ENCODE measurements at places on chromosomes 6 and 20.

DNA sequence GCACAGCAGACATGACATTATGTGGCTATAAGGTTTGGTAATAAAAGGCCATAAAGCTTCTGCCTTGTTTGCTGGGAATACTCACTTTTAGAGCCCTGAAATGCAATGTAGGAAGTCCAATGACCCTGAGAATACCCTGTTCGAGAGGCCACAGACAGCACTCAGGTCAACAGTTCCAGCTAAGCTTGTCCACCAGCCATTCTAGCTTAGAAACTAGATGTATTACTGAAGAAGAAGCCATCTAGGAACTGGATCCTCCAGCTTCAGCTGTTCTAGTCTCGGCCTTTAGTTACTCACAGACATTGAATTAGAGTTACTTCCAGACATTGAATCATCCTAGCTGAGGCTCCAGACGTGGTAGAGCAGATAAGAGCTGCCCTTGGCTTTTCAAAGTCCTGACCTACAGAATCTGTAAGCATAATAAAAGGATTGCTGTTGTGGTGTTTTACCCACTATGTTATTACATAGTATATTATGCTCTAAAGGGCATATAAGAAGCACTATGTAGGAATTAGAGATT lies 84.9 kb downstream of the MMS22L start:
- no peak for DNase-seq

DNA sequence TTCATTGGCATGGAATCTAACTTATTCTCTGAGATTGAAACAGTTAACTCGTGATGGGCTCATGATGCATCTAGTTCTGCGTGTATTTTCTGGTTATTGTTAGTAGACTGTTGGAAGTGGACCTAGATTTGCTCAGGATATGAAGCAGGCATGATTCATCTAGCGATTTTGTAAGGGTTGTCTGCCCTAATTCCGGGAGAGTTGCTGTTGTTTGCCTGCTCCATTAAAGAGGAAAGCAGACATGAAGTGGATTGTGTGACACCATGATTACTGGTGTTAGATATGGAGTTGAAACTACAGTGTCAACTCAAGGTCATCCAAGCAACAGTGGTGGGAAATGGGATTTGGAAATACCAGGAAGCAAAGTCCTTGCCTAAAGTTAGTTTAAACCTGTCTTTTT lies 41.0 kb downstream of the SOX4 start:
- DNase-seq, result no peak

DNA sequence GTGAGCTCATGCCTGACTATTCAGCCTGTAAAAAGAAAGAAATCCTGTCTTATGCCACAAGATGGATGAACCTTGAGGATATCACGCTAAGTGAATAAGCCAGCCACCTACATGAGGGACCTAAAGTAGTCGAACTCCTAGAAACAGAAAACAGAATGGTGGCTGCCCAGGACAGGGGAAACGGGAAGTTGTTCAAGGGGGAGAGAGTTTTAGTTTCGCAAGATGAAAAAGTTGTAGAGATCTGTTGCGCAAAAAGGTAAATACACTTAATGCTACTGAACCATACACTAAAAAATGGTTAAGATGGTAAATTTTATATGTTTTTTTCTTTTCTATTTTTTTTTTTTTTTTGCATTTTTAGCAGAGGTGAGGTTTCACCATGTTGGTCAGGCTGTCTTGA lies 74.1 kb upstream of the RALY start:
- DNase-seq, result no peak

DNA sequence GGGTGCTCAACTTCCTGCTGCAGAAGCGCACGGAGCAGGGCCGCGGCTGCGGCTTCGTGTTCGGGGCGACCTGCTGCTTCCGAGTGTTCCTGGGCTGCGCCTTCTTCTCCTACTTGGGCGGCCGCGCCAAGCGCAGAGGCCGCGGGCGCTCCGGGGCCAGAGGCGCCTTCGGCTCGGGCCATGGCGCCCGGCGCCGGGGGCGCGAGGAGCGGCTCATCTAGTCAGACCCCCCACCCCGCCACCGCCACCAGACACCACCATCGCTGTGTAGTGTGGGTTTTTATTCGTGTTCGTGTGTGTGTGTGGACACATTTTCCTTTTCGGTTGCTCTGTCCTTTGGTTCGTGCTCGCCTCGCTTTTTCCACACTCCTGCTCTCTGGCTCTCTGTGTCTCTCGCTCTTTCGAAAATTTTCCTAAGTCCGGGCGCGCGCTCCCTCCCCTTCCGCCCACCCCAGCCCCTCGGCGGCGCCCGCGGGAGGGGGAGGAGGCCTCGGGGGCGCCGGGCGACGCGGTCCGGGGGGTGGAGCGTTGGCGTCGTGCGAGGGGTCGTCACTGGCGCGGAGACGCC lies 38.1 kb downstream of the GNAS start:
- DNase-seq, result peak; percentile 41

DNA sequence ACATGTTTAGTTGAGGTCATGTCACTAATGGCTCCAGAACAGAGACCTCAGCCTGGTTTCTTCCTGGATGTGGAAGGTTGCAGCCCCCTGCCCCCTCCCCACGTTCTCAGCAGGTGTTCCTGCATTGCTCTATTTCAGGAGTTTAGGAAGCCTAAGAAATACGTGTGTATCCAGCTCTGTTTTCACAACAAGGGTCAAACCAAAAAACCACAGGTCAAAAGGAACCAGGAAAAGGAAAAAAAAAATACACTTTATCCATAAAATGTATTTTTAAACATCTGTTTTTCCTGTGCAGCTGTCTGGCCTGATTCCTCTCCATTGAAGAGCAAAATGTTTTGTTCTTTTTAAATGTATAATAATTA lies 107.9 kb upstream of the PLEKHG1 start:
- no peak for DNase-seq

DNA sequence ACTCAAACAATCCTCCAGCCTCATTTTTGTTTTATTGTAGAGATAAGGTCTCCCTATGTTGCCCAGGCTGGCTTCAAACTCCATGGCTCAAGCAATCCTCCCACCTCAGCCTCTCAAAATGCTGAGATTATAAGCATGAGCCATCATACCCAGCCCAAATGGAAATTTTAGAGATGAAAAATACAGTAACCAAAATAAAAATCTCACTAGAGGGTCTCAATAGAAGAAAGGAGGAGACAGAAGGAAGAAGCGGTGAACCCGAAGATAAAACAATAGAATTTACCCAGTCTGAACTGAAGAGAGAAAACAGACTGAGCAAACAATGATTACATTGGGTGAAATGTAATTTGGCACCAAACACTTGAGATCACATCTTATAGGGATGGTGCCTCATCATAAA lies 16.7 kb upstream of the OLIG3 start:
- DNase-seq, result no peak

DNA sequence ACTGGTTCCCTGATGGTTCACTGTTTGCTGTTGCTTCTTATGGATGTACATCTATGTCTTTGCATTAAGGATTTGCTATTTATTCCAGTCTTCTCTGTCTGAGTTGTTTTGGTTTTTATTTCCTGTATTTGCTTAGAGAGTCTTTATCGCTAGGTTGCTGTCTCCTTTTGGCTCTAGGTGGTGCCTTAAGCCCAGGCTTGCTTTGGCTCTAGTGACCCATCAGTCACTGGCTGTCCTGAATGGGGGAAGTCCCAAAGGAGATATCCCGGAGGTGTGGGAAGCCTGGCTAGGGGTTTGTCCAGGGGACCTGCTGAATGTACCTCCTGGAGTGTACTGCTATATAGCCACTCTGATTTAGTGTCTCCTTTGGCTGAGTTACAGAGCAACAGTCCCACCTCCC lies 53.4 kb downstream of the MCHR2 start:
- no peak for DNase-seq

- DNase-seq, result no peak
These were observed 8.3 kb downstream of the RIPOR2 start for GRCh38 chr6:24927277-24927955.

- DNase-seq, result no peak
These were observed 12.2 kb upstream of the VNN1 start for GRCh38 chr6:132725947-132726607.

DNA sequence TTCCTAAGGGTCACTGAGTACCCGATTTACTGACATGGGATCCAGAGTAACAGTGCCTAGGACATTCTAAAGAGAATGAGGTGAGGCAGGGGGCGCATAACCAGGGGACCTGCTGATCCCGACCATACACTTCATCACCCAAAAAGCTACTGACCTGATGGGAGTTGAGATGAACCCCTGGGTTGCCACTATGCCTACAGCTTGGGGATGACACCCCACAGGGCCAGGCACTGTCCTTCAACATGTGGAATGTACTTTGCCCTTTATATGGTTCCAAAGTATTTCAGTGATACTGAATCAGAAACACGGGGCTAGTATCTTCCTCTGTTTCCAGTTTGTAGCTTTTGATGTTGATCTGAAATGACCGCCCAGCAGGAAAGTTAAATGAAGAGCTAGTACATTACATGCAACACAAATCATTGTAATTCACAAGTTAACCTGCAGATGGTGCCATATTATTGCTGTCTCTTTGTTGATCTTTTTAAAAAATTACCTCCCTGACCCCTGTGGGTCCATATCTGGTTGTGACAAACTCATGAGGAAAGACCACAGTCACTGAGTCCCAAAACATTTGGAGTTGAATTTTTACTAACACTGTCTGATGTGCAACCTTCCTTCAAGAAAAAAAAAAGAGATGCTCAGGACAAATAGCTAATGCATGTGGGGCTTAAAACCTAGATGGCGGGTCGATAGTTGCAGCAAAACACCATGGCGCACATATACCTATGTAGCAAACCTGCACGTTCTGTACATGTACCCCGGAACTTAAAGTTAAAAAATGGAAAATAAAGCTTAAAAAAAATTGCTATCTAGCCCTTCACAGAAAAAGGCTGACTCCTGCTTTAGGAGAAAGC lies 42.7 kb upstream of the GCNT2 start:
- peak; percentile 39 for DNase-seq

DNA sequence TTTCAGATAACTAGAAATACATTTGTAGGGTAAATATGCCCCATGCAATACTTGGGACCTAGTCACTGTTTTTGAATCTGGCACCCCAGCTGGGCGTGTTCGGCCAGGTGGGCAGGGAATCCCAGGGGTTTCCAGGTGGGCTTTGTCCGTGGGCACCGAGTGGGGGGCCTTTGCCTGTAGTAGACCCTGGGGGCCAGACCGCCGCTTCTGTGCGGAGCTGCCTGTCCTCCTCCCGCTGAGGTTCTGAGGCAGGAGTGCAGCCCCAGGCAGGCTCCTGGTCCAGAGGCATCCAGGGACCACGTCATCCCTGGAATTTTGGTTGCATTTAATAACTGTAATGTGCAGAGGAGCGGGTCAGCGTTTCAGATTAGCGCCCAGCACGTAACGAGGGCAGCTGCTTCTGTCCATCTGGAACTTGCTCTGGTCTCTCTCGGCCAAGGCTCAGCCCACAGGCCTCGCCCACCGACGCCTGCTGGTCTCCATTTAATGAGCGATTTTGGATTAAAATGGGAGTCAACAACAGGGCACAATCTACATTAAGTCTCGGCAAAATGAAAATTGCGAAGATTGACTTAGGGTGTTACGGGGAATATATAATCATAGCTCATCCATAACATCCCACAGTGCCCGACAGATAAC lies 12.8 kb downstream of the BHLHE23 start:
- DNase-seq, result no peak

DNA sequence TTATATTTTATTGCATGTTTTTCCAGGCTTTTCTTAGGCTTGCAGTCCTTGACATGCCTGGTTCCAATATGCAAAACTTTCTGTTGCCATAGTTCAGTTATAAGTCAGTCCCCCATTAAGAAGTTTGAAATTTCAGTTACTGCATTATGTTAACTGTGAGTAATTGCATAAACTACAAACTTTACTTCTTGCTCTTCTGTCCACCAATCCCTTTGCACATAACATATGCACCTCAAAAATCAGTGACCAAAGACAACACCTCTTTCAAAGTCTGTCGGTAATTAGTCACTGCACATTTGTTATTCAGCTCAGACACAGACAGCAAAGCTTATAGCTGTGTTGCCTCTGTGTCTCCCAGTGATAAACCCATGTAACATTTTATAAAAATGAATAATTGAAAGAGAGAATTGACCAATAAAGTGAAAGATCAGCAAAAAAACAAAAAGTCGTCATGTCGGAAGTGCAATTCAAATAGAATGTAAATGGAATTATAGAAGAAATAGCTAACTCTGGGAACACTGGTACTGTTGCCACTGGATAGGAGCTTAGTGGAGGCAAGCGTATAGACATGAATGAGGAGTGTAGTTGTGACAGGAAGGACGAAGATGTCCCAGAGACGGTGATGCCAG lies 50.3 kb upstream of the BTBD3 start:
- DNase-seq, result no peak

DNA sequence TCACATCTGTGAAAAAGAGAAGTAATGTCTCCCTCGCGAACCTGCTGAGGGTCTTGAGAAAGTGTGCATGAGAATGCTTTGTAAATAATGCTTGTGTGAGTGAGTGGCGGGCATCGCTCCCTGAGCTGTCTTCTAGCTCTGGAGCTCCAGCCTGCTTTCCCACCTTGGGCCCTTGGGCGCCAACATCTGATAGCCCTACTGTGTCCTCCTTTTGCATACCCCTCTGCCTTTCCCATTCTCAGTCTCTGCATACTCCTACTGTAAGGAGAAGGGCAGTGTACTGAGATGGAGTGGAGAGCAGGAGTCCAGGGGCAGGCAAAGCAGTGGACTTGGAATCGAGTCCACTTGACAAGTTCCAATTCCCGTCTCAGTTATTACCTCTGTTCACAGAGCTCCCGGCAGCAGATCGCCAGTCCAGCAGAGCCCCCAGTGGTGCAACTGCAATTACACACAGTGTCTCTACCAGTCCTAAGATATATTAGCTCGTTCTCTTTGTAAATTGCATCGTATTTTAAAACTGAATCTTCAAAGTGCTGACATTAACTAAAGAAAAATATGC lies 847 bp upstream of the NCR2 start:
- no peak for DNase-seq

GRCh38 chr6:139905404-139906052 lies 531.1 kb upstream of the CITED2 start:
- no peak for DNase-seq

DNA sequence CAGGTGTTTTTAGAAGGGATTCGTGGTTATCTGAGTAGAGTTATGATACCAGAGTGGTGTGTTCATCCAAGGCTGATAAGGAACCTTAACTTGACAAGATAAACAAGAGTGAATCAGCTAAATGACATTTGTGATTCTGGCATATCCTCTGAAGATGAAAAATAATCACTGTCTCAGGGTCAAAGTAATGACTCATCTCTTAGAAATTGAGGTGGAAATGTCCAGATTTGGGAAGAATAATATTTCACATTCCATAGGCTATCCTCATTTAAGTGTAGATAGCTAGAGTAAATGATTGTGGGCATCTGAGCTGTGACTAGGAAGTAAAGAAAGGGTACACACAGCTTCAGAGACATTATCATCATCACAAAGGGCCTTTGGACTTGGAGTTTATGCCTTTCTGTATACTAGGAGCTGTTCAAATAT lies 255.7 kb downstream of the GJA1 start:
- DNase-seq, result no peak

GRCh38 chr6:76866091-76866915 lies 597.0 kb downstream of the HTR1B start:
- no peak for DNase-seq

All from LoVo (cell line).